ENCODE measurements at places on chromosomes 4 and X.

DNA sequence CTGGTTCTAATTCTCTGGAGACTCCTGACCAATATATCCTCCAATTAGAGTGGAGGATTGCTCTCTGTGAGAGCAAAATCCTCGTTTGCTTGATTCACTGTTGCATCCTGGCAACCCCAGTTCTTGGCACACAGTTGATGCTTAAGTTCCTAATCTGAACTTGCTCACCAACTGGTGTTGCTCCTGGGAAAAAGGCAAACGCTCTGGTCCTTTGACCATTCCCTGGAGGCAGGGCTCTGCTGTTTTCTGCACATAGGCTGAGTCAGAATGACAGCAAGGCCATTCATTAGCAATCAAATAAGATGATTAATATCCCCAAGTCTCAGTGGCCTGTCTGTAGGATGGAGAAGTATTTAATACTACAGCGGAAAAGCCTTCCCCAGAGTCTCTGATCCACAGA is 172.7 kb upstream of the TBC1D9 start:
- DNase-seq, result no peak

DNA sequence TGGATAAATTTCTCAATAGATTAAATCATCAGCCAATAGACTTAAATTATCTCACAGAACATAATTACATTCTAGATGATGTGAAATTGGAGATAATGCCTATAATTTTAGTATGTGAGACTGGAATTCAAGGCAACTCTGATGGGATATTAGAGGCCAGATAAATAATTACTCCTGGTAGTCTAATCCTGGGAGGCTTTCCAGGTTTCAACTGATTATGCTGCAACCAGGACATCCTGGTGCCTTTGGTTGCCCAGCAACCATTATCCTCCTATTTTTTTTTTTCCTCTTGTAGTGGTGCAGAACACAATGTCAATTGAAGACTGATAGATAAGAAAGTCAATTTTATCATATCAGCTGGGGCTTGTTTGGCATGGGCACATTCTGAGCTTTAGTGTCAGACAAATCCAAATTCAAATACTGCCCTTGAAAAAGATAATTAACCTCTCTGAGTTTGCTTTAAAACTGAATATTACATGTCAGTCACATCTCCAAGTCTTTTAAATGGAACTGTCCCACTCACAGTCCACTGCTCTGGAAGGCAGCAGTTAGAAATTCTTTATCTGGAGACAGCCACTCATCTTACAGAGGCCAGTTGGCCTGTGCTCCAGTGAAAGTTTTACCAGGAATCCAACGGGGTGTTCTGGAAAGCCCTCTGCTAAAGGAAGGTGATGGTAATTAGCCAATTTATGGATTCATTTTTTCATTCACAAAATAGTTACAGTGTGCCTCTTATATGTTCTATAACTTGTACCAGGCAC is 95.3 kb upstream of the GUCY1A1 start:
- DNase-seq, result no peak

- DNase-seq, result no peak
Measured at GRCh38 chr4:46586566-46586965, 196.6 kb upstream of the GABRA2 start.

DNA sequence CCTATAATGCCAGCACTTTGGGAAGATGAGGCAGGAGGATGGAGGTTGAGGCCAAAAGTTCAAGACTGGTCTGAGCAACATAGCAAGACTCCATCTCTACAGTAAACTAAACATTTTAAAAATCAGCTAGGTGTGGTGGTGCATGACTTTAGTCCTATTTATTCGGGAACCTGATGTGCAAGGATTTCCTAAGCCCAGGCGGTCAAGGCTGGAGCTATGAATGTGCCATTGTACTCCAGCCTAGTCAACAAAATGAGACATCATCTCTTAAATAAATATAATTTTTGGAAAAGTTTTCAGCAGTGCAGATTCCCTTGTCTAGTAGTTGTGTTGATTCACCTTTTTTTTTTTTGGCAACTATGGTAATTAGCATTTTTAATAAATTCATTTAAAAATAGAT is 928.7 kb upstream of the PRKX start:
- DNase-seq, result no peak

GRCh38 chr4:75752637-75753036 is 28.3 kb downstream of the USO1 start:
- DNase-seq, result no peak

GRCh38 chrX:124441971-124442590 is 95.7 kb downstream of the SH2D1A start:
- DNase-seq, result no peak

- no peak for DNase-seq
Measured at GRCh38 chr4:69147334-69147733, 51.1 kb downstream of the UGT2B7 start.

GRCh38 chrX:124239911-124240310 is 92.5 kb upstream of the TEX13D start:
- DNase-seq, result peak; percentile 67

GRCh38 chrX:10615931-10616774 is 4.2 kb downstream of the MID1 start:
- no peak for DNase-seq

GRCh38 chr4:169976951-169977350 is 49.2 kb downstream of the MFAP3L start:
- DNase-seq, result no peak

- no peak for DNase-seq
Measured at GRCh38 chr4:30727409-30727808, 7.2 kb downstream of the PCDH7 start.

DNA sequence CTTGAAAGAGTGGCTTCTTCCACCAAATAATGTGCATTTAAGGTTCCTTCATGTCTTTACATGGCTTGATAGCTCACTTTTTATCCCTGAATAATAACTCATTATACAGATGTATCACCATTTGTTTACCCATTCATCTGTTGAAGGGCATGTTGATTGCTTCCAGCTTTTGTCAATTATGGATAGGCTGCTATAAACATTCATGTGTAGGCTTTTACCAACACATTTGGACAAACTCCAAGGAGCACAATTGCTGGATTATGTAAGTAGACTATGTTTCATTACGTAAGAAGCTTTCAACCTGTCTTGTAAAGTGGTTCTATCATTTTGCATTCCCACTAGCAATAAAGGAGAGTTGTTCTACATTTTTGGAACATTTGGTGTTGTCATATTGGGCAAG is 2637.0 kb downstream of the PCDH7 start:
- DNase-seq, result no peak

DNA sequence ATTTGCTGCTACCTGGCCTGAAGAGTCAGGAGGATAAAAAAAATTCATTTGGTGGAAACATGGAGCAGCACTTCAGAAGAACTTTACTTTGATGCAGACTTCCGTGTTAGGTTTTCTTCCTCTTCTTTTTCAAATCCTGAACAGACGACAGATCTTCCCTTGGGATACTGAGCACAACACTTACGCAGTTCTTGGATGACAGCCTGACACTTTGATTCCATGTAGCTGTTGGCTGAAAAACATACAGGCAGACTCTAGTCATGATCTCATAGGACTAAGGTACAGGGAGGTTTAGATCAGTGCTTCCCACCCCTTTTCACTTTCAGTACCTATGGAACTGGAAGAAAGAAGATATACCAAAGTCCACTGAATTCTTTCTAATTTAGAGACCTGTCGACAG is 9.2 kb downstream of the CMC4 start:
- no peak for DNase-seq

- no peak for DNase-seq
Measured at GRCh38 chr4:10593130-10593529, 91.4 kb downstream of the CLNK start.

GRCh38 chrX:45445745-45446412 is 245.2 kb upstream of the DIPK2B start:
- no peak for DNase-seq

DNA sequence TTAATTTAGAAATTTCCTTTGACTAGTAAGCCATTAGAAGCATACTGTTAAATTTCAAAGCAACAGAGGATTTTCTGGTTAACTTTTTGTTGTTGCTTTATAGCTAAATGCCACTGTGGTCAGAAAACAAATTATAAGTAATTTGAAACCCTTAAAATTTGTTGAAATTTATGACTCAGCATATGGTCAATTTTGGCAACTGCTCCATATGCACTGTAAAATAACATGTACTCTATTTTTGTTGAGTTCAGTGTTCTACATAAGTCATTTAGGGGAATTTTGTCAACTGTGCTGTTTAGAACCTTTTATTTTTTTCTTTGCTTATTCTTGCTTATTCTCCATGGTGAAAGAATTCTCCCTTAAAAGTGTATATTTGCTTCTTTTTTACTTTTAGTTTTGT is 28.6 kb downstream of the SCLT1 start:
- no peak for DNase-seq

- no peak for DNase-seq
Measured at GRCh38 chr4:128244379-128244778, 43.2 kb downstream of the PGRMC2 start.

GRCh38 chr4:159296061-159296460 is 193.2 kb downstream of the RAPGEF2 start:
- no peak for DNase-seq

GRCh38 chr4:40800064-40800463 is 50.3 kb downstream of the NSUN7 start:
- DNase-seq, result no peak

- DNase-seq, result no peak
Measured at GRCh38 chr4:8219236-8219635, 20.1 kb downstream of the SH3TC1 start.

DNA sequence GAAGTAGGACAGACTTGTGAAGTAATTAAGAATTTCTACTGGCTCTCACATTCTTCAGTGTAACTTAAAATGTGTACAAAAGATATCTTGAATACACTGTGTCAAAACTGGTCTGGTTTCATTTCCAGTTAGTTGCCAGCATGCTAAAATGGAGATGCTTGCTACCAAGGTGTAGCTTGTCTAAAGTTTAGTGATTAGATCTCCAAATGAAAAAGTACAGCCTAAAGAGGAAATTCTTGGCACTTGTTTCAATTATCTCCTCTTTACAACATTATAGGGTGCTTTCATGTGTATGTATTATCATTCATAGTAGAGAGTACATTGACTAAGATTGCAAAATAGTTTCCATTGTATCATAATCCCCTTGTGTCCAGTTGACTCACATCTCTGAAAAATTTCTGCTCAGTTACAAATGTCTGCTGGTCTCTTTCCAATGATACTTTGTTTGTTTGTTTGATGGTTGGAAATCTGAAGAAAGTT is 97.3 kb upstream of the SPRY1 start:
- no peak for DNase-seq

- DNase-seq, result no peak
Measured at GRCh38 chrX:118948270-118948669, 26.1 kb upstream of the LONRF3 start.

DNA sequence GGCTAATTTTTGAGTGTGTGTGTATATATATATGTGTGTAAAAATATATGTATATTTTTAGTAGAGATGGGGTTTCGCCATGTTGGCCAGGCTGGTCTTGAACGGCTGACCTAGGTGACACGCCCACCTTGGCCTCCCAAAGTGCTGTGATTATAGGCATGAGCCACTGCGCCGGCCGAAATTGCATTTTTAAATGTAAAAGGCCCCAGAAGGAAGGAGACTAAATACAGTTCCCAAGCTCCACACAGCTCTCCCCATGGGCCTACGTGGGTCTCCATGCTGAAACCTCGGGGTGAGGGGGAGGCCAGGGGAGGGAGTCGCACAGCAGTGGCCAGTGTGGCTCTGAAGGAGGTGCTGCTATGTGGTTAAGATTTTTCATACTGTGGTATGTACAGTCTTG is 12.8 kb upstream of the CDKN2AIP start:
- DNase-seq, result no peak

GRCh38 chrX:42465821-42466220 is 312.1 kb downstream of the PPP1R2C start:
- DNase-seq, result no peak

GRCh38 chr4:162793004-162793403 is 373.7 kb downstream of the NAF1 start:
- no peak for DNase-seq

DNA sequence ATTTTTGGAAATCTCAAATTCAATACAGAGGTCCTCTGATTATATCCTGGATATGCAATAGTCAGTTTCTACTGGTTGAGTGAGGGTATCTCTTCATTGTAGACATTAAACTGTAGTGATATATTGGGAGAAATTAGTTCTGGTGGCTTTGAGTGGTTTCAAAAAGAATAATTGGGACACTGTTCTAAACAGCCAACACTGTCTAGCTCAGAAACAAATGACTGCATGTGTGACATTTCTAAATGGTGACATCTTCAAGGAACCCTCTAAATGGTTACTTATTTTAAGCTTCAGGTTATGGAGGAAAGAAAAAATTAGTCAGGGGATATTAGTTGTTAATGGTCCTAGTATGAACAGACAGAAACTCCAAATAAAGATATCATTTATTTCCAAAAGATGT is 186.2 kb downstream of the LARP7 start:
- no peak for DNase-seq

DNA sequence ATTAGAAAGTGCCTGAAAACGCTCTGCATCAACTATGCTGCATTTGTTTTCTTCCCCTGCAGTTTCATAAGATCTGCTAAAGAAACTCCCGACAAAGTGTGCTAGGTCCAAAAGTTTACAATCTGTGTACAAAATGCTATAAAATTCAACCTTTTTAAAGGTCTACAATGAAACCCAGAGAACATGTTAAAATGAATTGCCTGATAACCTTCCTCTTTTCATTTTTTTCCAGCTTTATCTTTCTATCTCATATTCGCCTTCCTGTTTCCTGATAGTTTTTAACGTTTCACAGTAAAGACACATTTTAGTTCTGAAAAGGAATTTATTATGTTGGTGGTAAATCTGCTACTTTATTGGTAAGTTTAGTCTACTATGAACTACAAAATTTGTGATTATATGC is 9.5 kb upstream of the HPGDS start:
- no peak for DNase-seq

GRCh38 chr4:15006416-15007024 is 4.2 kb downstream of the CPEB2 start:
- no peak for DNase-seq

DNA sequence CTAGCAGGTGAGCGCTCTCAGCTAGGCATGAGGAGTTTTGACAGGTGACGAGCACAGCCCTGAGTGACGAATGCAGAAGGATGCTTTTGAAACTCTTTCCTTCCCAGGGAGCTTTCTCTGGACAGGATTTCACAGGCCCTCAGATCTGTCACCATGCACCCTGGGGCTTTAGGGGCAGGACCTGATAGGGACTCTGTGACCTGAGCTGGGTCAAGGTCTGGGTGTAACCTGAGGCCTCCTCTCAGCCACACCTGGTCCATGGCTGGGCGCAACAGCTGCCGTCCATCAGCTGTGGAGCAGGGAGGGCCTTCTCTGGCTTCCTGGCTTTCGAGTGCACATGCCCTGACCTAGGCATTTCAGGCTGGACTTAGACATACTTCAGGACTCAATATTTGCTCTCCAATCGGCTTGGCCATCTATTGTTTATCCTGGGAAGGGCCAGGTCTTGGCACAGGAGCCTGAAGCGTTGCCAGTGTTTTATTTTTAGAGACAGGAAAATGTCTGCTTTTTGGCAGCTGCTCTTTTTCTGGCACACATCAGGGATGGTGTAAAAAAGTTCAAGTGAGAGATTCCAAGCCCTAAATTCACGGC is 56.4 kb downstream of the C4orf51 start:
- no peak for DNase-seq

- no peak for DNase-seq
Measured at GRCh38 chr4:15684498-15684897, 2.9 kb downstream of the FAM200B start.

All from CD4-positive, alpha-beta T cell treated with Interleukin-4 for 1 hour (primary cell).